CD4-positive, alpha-beta T cell (primary cell): ENCODE measurements at places on chromosomes 6 and 20.
A peak's percentile ranks its signal among the peaks of the same experiment; 100 is the strongest.

- no peak overlapping the region for H3K27ac ChIP-seq
- H3K36me3 ChIP-seq: peaks cover 18% of the 10 kb centered on the region
- H3K4me1 ChIP-seq: no peaks in the 10 kb centered on the region
Measured at GRCh38 chr6:10763006-10763405, 15.4 kb downstream of the TMEM14B start.

GRCh38 chr20:18541741-18542140, 25.5 kb upstream of the SMIM26 start:
- H3K4me3 ChIP-seq: no peak overlapping the region
- peaks cover 72% of the 10 kb centered on the region for H3K36me3 ChIP-seq
- H3K27ac ChIP-seq: no peak overlapping the region
- no peaks in the 10 kb centered on the region for H3K27me3 ChIP-seq
- DNase-seq: no peak

DNA sequence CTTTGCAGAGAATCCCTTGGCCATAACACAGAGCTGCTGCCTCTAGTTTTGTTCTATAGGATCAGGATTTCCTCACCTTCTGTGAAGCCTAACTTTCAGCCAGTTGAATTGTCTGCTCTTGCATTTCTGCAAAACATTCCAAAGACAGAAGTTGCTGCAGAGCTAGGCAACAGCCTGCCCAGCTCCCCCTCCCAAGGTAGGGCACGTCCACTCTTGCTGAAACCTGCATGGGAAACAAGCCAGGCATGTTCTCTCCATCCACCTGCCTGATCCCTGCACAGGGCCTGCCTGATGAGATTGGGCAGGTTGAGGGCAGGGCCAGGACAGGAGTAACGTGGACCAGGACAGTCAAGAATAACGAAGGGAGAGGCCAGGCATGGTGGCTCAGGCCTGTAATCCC, 58.9 kb upstream of the NAA20 start:
- no peak overlapping the region for H3K4me3 ChIP-seq
- no peak overlapping the region for H3K27ac ChIP-seq
- peaks cover 2% of the 10 kb centered on the region for H3K27me3 ChIP-seq
- DNase-seq: no peak
- H3K4me1 ChIP-seq: no peaks in the 10 kb centered on the region

DNA sequence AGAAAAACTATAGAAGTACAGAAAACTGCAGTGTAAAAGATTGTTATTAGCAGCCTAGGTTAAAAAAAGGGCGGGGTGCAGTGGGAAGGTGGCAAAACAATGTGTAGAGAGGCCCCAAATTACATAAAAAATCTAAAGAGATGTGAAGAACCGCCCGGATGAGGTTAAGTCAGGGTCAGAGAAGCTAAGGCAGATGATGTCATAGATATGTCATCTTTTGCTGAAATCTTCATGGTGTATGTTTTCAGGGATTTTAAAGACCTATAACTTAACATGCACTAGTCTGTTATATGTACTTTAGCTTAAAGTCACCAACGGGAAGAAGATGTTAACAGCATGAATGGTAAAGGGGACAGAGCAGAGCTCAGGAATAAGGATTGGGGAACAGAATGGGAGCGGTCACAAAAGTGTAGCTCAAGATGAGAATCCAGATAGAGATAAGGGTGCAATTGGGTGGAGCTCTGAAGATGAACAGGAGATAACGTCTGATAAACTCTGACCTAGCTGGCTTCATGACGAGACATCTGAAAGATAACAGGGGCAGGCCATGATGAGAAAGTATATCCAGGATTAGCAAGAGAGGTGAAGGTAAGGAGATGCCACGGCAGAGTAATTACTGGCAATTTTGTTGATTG, 83.4 kb downstream of the TFAP2A start:
- DNase-seq: no peak
- no peaks in the 10 kb centered on the region for H3K4me1 ChIP-seq
- H3K36me3 ChIP-seq: no peaks in the 10 kb centered on the region
- no peaks in the 10 kb centered on the region for H3K27me3 ChIP-seq
- no peak overlapping the region for H3K27ac ChIP-seq

- peaks cover 5% of the 10 kb centered on the region for H3K4me1 ChIP-seq
- no peak overlapping the region for H3K4me3 ChIP-seq
- no peaks in the 10 kb centered on the region for H3K27me3 ChIP-seq
- H3K36me3 ChIP-seq: no peaks in the 10 kb centered on the region
- DNase-seq: no peak
- H3K27ac ChIP-seq: no peak overlapping the region
Measured at GRCh38 chr6:35691027-35691824, 2.5 kb upstream of the FKBP5 start.

DNA sequence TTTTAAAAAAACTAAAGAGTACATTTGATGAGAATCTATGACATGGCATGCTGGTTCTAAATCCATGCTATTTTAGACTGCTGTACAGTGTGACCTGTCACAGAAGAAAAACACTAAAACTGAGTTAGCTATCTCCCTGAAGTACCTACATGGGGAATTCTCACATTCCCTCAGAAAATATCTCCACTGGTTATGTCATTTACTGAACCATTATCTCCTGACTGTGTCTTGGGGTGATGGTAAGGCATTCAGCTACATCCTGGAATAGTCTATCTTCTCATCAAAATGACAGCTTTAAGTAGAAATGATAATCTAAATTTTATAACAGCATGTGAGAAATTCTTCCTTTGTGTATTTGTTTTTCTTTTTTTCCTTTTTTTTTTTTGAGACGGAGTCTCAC, 172.1 kb upstream of the HTR1E start:
- no peaks in the 10 kb centered on the region for H3K36me3 ChIP-seq
- no peaks in the 10 kb centered on the region for H3K4me1 ChIP-seq
- no peaks in the 10 kb centered on the region for H3K27me3 ChIP-seq
- H3K27ac ChIP-seq: no peak overlapping the region
- H3K4me3 ChIP-seq: no peak overlapping the region

DNA sequence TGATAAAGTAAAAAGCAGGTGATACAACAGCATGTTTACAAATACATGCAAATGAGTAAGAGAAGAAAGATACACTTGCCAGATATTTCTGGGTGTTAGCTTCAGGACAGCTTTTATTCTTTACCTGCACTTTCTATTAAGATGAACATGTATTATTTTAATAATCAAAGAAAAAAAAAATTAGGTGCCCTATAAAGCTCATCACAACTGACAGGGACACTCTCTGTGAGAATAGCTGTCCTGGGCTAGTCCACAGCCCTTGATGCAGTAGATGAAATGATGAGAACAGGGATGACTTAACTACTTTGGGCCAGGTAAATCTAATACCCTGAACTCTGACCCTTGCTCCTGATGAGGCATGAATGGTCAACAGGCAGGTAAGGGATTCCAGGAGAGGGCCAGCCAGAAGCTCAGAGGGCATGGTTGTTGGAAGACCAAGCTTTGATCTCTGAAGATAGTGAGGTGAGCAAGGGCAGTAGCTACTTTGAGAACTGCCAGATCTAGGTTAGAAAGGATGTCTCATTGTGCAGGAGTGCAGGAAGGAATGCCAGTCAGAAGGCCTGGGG, 15.6 kb downstream of the NSFL1C start:
- no peaks in the 10 kb centered on the region for H3K27me3 ChIP-seq
- H3K4me1 ChIP-seq: no peaks in the 10 kb centered on the region
- no peak overlapping the region for H3K4me3 ChIP-seq
- H3K27ac ChIP-seq: no peak overlapping the region
- H3K36me3 ChIP-seq: peaks cover 96% of the 10 kb centered on the region
- no peak for DNase-seq

- H3K27me3 ChIP-seq: no peaks in the 10 kb centered on the region
- no peak overlapping the region for H3K27ac ChIP-seq
- no peaks in the 10 kb centered on the region for H3K36me3 ChIP-seq
- H3K4me3 ChIP-seq: no peak overlapping the region
- peaks cover 10% of the 10 kb centered on the region for H3K4me1 ChIP-seq
- DNase-seq: peak; percentile 57
Measured at GRCh38 chr6:41271901-41272395, 14.5 kb downstream of the TREM1 start.

GRCh38 chr6:19845266-19846041, 8.3 kb downstream of the ID4 start:
- H3K36me3 ChIP-seq: no peaks in the 10 kb centered on the region
- no peak for DNase-seq
- H3K27ac ChIP-seq: no peak overlapping the region

- H3K36me3 ChIP-seq: peaks cover 6% of the 10 kb centered on the region
- H3K4me1 ChIP-seq: no peaks in the 10 kb centered on the region
- no peak overlapping the region for H3K4me3 ChIP-seq
- no peaks in the 10 kb centered on the region for H3K27me3 ChIP-seq
Measured at GRCh38 chr6:116154887-116155286, 29.0 kb upstream of the COL10A1 start.

DNA sequence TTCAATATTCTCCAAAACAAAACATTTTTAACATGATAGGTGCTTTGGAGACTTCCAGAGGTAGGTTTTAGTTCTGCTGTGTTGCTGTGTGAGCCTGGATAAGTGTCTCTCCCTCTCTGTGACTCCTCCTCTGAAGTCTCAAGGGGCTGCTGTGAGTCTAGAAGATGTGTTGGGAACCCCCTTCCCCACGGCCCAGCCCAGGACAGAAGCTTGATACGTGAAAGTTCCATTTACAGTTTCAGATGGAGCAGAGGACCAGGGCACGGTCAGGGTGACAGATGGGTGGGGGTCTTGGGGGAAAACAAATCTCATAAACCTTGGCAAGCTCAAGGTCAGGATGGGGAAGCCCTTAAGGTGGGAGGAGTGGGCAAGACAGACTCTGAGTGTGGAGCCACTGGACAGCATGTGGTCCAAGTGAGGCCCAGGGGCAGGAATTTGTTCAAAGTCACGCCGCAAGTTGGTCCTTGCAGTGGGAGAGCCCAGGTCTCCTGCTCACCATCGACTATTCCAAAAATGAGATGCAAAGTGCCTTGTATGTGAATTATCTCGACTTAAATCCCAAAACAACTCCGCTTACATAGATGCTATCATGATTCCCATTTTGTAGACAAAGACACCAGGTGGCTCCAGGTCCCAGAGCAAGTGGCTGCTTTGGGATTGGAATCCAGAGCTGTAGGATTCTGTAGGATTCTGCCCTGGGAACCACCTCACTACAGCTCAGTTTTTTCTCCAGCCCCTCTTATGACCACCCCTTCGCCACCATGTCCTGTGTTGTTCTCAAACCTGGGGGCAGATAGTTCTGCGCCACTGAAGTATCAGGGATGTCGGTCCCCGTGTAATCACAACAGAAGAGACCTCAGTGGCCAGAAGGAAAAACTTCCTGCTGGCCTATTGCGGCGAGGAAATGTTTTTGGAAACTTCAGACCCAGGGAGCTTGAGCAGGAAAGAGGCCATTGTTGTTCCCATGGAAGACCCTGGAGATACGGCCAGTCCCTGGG, 1.9 kb downstream of the TGM2 start:
- no peak for DNase-seq
- H3K36me3 ChIP-seq: no peaks in the 10 kb centered on the region

GRCh38 chr20:2206957-2207769, 88.6 kb upstream of the TGM3 start:
- no peaks in the 10 kb centered on the region for H3K36me3 ChIP-seq
- peaks cover 8% of the 10 kb centered on the region for H3K27me3 ChIP-seq
- H3K27ac ChIP-seq: no peak overlapping the region
- DNase-seq: peak; percentile 51
- peak overlapping the region; percentile 67 for H3K4me3 ChIP-seq
- peaks cover 17% of the 10 kb centered on the region for H3K4me1 ChIP-seq

DNA sequence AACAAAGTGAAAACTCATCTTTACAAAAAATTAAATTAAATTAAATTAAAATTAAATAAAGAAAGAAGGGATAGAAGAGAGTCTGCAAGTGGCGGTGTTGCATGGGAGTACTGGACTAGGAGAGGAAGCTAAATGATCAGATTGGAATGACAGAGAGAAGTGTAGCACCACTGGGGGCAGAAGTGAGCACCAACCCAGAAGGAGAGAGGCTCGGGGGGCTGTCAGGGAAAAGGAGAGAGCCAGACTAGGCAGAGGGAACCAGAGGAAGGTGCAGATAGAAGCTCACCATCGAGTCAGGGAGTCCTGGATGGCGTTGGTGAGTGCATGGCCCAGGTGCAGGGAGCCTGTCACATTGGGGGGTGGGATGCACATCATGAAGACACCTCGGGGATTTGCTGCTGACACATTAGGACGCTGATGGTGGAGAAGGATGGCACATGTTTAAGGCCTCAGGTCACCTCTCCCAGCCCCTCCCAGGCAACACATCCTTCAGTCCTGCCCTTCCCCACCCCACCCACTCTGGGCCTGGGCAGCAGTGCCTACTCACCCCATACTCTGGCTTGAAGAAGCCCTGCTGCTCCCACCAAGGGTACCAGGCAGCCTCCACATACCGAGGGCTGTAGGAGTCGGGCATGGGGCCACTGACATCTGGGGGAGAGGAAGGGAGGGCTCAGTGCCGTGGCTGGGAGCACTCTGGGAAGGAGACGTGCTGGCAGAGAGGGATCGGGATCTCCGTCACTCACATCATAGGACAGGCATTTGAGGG, 4.0 kb downstream of the VARS1 start:
- peaks cover 16% of the 10 kb centered on the region for H3K36me3 ChIP-seq
- no peak overlapping the region for H3K27ac ChIP-seq
- DNase-seq: no peak
- no peaks in the 10 kb centered on the region for H3K27me3 ChIP-seq
- H3K4me3 ChIP-seq: no peak overlapping the region

DNA sequence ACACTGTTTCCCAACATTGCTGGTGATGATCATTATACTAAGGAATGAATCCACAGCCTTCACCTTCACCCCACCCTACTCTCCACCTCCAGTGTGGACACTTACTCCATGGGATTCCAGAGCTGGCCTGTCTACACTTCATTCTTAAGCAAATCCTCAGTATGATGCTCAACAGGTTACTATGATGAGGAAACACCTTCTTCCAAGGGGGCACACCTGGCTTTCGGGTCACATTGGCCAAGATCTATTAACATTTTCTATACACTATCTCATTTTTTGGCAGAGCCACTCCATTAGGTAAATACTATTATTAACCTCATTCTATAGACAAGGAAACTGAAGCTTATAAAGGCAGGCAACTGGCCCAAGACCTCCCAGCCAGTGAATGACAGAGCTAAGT, 8.0 kb upstream of the EPPIN start:
- no peaks in the 10 kb centered on the region for H3K36me3 ChIP-seq
- H3K4me1 ChIP-seq: no peaks in the 10 kb centered on the region
- H3K27me3 ChIP-seq: peaks cover 15% of the 10 kb centered on the region
- DNase-seq: no peak

GRCh38 chr20:22383156-22383555, 201.2 kb downstream of the FOXA2 start:
- no peak for DNase-seq
- H3K27ac ChIP-seq: no peak overlapping the region
- H3K27me3 ChIP-seq: no peaks in the 10 kb centered on the region

- no peaks in the 10 kb centered on the region for H3K4me1 ChIP-seq
- H3K27ac ChIP-seq: no peak overlapping the region
- H3K36me3 ChIP-seq: no peaks in the 10 kb centered on the region
- no peak overlapping the region for H3K4me3 ChIP-seq
- no peaks in the 10 kb centered on the region for H3K27me3 ChIP-seq
Measured at GRCh38 chr6:144953552-144954240, 668.6 kb downstream of the UTRN start.

GRCh38 chr6:142706210-142706609, 238.8 kb downstream of the HIVEP2 start:
- DNase-seq: no peak
- no peak overlapping the region for H3K27ac ChIP-seq
- H3K27me3 ChIP-seq: no peaks in the 10 kb centered on the region
- H3K4me3 ChIP-seq: no peak overlapping the region
